ENCODE measurements at places on chromosomes 5 and 9.

DNA sequence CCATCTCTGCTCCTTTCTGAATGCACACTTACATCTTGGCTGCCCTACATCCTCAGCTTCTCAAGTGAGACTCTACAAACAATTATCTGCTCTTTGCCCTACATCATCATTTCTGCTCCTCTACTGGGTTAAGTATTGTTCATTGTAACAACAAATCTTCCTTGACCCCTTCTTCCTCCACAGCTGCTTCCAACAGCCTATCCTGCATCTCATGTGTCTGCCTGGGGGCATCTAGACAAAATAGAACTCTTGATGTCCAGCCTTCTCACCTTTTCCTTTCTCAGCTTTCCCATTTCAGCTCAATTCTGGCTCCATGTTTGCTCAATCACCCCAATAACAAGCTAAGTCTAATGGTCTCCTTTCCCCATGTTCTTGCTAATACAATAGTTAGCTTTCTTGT lies 509.8 kb downstream of the DIRAS2 start:
- no peak for DNase-seq

- DNase-seq = no peak
Measured at GRCh38 chr9:128969491-128969890, 22.0 kb downstream of the NUP188 start.

DNA sequence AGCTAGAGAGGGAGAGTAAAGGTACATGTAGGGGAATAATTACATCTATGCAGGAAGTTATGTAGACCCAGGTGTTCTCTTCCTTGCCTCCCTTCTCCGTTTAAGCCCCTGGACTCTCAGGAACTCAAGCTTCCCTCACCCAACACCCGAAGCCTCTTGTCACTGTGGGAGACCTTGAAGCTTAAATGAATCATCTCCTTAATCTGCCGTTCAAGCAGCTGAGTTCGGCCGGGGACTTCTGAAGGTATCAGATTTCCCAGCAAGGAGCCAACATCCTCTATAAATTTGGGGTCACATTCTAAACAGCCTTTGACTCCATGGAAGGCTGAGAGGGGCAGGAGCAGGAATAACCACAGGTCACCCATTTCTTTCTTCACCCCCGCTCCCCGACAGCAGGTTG lies 412 bp downstream of the IZUMO3 start:
- no peak for DNase-seq

GRCh38 chr9:100355561-100355960 lies 2.8 kb upstream of the TEX10 start:
- DNase-seq = no peak

DNA sequence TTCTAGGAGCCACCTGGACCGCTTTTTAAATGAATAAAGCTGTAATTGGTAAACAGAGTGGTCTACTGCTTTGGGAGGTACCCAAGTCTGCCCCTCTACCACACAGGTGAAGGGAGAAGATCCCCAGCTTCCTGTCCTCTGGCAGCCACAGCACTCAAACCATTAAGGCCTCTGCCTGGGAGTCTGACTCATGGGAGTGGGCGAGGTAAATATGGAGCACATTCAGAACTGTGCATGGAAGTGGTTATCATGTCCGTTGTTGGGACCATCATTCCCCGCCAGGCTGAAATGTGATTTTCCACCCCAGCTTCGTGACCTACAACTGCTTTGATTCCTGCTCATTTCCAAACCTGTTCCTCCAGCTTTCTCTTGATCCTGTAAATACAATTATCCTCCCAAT lies 59.5 kb upstream of the ALDH1B1 start:
- DNase-seq = no peak

DNA sequence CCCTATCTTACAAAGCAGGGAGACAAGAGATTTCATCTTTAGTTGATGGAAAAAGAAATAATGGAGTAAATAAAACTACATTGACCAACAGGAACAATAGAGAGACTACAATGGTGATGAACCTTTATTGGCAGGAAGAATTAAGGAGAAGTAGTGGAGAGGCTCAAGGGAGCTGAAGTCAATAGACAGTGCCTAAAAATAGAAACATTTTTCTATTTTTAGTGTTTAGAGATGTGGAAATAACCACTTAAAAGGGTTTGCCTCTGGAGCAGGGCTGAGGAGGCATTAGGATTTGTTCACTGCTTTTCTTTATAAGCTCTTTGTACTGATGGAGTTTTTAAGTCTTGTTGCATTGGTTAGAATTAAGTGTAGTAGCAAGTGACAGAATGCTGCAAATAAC lies 98.4 kb upstream of the ERCC6L2 start:
- no peak for DNase-seq

- no peak for DNase-seq
Measured at GRCh38 chr5:147303976-147304375, 69.2 kb downstream of the STK32A start.

- DNase-seq = no peak
Measured at GRCh38 chr5:1329111-1329579, 15.8 kb downstream of the CLPTM1L start.

DNA sequence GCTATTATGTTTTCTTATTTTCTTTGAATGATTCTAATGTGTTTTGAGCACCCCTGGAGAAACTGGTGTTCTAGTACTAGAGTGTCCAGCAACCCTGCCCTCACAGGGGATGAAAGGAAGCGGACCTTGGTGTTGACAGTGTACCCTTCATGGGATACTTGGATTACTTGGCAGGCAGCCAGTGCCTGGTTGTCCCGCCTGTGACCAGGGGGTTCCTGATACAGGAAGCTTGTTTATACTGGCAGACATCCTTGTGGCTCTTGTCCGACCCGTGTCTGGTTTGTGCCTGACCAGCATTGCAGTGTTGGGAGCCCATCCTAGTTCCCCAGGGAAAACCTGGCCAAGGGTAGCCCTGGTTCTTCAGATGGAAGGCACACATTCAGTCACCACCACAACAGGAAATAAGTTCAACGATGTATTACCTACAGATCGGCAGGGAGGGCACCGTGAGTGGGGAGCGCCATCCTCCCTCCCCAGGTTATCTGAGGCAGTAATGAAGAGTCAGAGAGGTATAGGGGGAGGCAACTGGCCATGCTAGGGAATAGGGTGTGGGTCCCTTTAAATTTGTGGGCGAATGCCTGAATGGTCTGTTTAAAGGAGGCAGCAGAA lies 47.3 kb downstream of the CACNA1B start:
- DNase-seq = no peak

DNA sequence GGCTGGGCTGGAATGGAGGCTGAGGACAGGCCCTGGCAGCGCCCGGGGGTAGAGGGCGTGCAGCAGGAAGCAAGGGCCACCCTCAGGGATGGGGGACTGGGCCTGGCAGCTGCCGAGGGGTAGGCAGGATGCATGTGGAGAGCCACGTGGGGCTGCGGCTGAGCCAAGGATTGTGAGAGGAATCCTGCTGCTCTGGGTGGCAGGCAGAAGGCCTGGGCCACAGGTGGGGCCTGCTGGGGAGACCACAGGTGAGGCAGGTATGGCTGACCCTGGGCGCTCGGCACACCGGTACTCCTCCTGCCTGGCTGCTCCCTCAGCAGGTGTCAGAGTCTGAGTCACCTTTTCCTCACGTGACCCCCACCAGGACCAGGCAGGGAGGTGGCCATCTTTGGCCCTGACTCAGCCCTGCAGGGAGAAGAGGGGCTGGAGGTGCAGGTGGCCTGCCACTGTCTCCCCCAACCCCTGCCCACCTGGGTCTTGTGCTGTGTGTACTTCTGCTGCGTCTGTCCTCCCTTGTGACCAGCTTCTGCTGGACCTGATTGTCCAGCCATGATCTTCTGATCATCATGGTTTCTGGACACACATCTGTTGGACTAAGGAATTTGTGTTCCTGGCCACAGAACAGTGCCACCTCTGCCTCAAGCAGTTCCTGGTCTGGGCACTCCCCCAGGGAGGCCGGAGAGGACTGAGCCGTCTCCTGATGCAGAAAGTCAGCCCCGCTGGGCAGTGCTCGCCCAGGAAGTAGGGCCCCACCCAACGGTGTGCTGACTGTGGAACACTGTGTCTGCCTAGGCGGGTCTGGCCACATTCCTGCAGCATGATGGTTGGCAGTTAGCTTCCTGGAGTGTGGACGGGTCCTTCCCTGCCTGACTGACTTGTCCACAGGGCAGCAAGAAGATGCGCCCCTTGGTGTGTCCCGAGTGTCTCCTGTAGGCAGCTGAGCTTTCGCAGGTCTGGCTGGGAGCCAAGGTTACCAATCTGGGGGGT lies 6.4 kb downstream of the ARRDC1 start:
- no peak for DNase-seq

- no peak for DNase-seq
Measured at GRCh38 chr5:16009256-16009655, 170.3 kb downstream of the MARCHF11 start.

GRCh38 chr5:96658272-96658671 lies 3.9 kb upstream of the CAST start:
- DNase-seq = no peak

DNA sequence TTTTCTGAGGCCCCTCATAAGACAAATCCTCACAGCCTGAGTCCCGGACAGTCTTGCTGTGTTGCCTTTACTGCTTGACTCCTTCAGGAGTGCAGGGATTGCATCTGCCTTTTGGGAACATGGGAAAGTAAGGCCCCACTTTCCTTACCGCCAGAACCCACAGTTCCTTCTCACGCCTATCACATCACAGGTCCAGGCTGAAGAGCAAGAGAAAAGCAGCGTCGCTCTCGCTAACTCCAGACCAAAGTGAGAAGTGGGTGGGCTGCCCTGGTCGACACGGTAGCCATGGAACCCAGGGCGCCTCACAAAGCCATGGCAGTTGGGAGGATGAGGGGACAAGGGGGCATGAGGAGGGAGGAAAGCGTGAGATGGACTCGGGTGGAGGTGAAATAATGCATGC lies 7.9 kb upstream of the ZDHHC11 start:
- no peak for DNase-seq

- DNase-seq = no peak
Measured at GRCh38 chr5:82314964-82315758, 37.0 kb upstream of the RPS23 start.

Data from activated CD4-positive, alpha-beta T cell treated with anti-CD3 and anti-CD28 coated beads, Interleukin-2, amount 50 U/mL, for 24 hours (primary cell).